ENCODE measurements at places on chromosomes 2 and 18.

DNA sequence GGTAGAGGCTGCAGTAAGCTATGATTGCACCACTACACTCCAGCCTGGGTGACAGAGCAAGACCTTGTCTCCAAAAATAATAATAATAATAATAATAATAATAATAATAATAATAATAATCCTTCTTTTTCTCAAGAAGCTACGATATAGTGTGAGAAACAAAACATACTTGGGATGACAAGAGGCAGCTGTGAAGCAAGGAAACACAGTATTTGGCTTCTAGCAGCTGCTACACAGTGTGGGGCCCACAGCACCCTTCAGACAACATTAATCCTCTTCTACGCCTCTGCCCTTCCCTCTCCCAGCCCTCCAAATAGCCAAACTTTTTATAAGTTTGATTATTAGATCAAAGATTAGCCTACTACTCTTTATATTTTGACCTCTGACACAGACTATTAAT is 62.2 kb downstream of the MYOM1 start:
- DNase-seq, result no peak

GRCh38 chr2:67054728-67055127 is 342.4 kb upstream of the ETAA1 start:
- no peak for DNase-seq

GRCh38 chr18:615773-616172 is 19.0 kb downstream of the CLUL1 start:
- DNase-seq, result no peak

GRCh38 chr2:19484736-19485135 is 126.3 kb upstream of the OSR1 start:
- no peak for DNase-seq

- DNase-seq, result no peak
Observed at GRCh38 chr2:26582890-26583289, 58.3 kb downstream of the CIB4 start.

GRCh38 chr2:49044350-49045079 is 109.8 kb downstream of the FSHR start:
- no peak for DNase-seq

DNA sequence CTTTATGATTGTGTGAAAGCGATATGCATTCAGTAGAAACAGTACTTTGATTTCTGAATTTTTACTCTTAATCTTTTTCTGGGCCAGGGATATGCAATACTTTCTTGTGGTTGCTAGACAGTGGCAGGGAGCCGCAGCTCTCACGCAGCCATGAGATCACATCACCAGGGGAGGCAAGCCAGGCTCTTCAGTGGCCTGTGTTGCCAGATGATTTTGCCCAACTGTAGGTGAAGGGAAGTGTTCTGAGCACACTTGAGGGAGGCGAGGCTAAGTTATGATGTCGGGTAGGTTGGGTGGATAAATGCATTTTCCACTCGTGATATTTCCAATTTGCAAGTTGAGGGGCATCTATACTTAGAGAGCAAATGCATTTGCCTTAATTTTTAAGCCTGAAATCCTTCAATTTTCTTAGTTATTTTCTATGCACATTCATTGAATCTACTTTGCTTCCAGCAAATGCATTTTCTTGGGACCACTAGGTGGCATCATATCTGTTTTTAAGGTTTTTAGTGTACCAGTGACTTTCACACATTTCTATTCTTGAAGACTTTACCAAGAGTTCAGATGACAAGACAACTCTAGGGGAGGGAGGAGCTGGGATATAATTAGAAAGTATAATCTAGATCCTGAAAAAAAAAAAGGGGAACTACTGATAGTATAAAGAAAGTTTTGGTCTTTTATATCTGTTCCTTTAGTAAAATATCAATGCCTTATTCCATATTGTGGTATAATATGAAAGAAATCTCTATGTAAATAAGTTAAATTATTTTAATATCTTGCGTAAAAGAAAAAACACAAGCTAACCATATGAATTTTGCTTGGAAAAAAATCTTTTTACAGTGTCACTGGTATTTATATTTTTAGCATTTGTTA is 643.3 kb downstream of the SOCS6 start:
- DNase-seq, result no peak

Measured in stimulated activated CD8-positive, alpha-beta memory T cell treated with anti-CD3 and anti-CD28 coated beads, Interleukin-7, amount 100 ng/mL, for 1 hour (primary cell).